ENCODE measurements at places on chromosomes 2 and 18. TPM values are rescaled to one million over a fixed set of nuclear protein-coding genes. Genes with fewer than 3 reads are reported as not detected.

The CEP192 gene
- 36.6 TPM for polyA plus RNA-seq

DNA sequence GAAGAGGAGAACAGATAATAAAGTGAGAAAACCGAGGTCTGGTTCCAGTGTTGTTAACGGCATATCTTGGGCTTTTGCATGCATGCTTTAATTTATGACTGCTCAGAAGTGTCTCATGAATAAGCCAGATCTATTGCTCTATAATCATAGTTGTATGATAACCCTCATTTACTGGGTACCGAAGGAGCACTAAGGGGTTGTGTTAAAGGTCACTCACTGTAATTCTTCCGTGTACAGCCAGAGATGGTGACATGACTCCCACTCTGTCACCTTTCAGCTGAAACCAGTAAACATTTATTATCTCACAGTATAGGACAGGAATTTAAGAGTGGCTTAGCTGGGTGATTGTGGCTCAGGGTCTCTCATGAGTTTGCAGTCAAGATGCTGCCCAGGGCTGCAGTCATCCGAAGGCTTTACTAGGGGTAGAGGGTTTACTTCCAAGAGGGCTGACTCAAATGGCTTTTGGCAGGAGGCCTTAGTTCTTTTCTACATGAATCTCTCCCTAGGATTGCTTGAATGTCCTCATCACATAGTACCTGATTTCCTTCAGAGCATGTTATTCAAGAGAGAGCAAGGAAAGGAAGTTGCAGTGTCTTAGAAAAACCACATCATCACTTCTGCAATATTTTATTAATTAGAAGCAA is 107.0 kb downstream of the NAB1 start:
- no peak for DNase-seq

DNA sequence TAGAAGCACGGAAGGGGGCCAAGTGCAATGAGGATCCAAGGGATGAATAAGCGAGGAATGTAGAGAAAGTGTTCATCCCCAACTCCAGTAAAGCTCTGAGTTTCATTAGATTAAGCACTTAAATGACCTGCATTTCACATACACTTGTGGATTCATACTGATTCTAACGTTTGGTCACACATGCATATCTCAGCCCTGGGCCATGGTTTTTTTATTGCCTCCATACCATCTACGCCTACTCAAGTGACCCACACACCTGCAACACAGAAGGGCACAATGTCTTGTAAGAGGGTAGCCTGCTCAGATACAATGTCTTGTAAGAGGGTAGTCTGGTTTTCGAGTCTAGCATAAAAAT is 566 bp upstream of the MRPS5 start:
- peak; percentile 7 for DNase-seq

GRCh38 chr2:62102402-62102920 is 93.5 kb upstream of the B3GNT2 start:
- DNase-seq: no peak

GRCh38 chr2:79178076-79178674 is 18.6 kb upstream of the REG3A start:
- DNase-seq: no peak

All from left renal cortex interstitium (tissue), 4 donors.